ENCODE measurements at places on chromosomes 4 and X.

GRCh38 chrX:120795301-120795700 is 80.4 kb downstream of the CT47B1 start:
- peak; percentile 74 for DNase-seq

GRCh38 chrX:57595381-57595811 is 3.6 kb downstream of the ZXDB start:
- peak; percentile 82 for DNase-seq

- DNase-seq = peak; percentile 76
Observed at GRCh38 chr4:8228319-8229250, 29.5 kb downstream of the SH3TC1 start.

DNA sequence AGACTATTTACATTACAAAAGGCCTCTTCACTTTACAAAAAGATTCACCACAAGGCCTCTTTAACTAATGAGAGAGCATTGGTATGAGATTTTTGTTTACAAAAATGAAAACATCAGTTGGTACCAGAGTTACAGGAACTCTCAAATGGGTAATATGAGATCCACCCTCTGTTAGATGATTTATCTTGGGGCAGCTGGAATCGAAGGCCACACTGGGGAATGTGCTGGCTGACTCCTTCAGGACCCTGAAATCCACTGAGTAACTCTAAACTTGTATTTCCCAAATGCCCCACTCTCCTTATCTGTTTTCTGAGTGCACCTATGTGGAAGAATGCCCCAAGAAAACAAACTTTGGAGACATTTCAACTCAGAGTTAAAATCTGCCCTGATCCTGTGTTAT is 232.9 kb upstream of the F9 start:
- no peak for DNase-seq

DNA sequence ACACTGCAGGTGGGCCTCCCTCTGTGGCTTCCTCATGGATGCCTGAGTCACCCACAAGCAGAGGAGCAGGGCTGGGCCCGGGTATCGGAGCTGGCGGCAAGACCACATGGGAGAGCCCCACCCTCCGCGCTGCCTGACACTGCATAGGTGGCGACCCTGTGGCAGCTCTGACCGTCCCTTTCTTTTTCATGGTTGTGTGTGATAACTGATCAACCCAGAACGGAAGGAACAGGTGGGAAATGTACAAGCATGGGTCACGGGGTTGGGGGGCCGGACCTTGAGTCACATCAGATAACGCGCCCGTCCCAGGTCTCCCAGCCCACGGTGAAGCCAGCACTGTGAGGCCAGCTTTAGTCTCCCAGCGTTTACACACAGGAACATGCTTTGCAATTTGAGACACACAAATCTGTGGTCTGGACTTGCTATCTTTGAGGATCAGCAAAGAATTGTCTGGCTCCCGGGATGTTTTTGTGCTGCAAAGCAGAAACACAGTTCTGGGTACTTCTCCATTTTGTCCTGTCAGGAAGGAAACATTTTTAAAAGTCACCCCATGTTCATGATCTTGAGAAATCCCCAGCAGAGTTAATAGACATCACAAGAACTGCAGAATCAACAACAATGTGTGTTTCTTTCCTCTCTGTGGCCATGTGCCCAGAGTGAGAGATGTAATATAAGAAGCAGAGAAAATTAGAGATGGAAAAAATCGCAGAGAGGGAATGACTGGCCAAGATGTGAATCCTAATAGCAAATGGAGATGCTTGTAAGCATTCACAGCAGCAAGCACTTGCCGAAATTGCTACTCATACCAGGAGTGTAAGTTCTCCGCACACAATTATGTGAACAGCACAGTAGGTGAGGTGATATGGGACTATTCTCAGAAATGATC is 70.1 kb upstream of the CBR4 start:
- DNase-seq = peak; percentile 70

DNA sequence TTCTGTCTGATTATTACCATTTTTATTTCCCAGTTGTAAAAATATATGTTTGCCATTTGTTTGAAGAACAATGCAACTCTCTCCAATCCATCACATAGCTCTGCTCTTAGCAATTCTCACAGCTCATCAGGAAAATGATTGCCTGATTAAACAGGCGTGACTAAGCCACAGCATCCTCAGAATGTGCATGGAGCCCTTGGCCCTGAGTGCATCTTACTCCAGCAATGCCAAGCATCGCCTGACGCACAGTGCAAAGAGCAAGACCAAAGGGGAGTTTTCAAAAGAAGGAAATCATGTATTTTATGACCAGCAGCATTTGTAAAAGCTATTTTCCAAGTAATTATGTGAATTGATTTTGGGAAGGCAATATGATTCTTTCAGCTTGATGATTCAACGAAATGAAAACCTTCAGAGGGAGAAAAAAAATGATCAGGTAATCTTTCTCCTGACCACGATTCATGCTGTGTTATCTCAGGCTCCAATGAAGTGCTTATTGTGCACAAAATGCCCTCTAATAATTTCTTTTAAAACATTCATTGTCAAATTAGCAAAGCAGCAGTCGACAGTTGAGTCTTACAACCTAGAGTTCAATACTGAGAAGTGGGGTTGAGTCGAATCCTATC is 138.0 kb upstream of the FAM9B start:
- peak; percentile 69 for DNase-seq

DNA sequence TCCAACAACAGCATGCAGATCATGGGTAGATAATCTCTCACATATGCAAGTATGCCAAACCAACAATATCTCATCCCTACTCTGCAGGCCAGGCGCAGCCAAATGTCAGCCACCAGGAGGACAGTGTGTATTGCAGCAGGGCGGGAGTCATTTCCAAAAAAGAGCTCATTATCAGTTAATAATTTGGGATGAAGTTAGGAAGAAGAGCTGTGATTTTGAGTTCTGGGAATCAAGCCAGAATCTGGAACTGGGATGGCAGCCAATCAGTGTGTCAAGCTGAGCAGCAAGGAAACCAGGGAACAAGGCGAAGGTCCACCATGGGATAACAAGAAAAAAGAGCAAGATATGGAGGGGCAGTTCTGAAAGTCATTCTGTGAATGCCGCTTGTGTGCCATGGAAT is 88.2 kb upstream of the CAMK2D start:
- DNase-seq = peak; percentile 70

- no peak for DNase-seq
Observed at GRCh38 chr4:100569196-100569595, 51.4 kb upstream of the EMCN start.

- DNase-seq = peak; percentile 85
Observed at GRCh38 chr4:176814770-176815169, 22.0 kb upstream of the VEGFC start.

DNA sequence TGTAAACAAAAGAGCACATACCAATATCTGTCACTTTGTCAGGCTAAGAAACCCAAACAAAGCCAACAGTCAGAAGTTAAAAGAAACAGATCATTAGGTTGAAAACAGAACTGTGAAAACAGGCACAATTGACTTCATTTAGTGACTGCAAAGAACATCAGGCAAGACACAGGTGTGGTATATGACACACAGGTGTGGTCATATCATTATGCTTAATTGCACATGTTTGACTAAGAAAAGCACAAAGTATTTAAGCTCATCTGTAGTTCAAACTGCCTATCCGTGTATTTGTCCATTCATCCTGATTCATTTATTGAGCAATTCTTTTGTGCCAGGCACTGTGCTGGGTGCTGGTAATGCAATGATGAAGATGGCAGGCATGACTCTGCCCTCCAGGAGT is 150.7 kb downstream of the DEFB131A start:
- no peak for DNase-seq

DNA sequence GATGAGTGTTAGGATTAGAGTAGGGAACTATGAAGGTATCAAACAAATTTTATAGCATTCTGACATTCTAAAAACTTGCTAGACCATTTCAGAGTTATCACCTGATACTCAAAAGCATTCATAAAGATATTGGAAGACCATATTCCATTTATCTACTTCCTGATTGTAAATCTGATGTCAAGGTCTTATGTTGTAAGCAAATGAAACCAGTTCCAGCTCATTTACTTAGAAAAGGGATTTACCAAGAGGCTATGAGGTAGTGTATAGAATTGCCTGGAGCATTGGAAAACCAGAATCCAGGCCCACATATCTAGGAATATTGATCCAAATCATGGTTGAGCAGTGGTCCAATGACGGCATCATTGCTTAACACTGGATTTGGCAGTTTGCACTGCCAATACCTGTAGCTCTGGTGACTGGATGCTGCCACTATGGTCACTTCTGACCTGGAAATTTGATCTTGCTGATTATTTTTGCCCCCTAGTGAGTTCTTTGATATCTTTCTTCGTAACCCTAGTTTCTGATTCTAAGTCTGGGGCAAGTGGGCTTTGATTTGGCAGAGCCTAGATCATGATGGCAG is 25.4 kb downstream of the ARFIP1 start:
- no peak for DNase-seq

GRCh38 chr4:37983951-37984350 is 23.8 kb downstream of the PTTG2 start:
- peak; percentile 16 for DNase-seq

- DNase-seq = no peak
Observed at GRCh38 chr4:102575369-102576129, 74.4 kb downstream of the NFKB1 start.

- no peak for DNase-seq
Observed at GRCh38 chr4:118950224-118950623, 61.6 kb downstream of the SYNPO2 start.

- no peak for DNase-seq
Observed at GRCh38 chrX:42725196-42725595, 52.8 kb downstream of the PPP1R2C start.

DNA sequence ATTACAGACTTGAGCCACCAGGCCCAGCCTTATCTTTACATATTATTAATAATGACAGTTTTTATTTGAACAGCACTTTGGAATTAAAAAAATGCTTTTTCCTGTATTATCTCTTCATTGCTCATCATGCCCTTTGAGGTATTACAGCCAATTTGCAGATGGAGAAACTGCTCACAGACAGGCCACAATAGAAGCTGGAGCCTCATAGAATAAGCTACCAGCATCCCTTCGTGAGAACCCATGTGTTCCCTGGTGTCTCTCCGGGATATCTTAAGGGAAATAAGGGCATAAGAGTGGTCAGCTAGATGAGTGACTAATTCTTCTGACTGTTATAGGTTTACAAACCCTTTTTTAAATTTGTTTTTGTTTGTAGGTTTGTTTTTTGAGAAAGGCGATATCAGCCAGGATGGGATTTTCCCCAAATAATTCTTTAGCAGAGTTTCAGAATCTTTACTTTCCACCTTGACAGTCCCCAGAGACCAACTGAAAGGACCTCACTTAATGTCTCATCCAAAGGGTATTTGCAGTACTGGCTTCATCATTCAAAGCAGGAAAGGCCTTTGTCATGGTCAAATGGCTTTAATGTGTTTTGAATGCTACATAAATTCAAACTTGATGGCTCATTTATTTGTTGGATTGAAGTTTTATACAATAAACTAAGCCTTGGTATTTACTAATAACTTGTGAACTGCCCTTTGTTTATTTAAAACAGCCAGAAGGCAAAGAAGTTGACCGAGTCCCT is 48.0 kb upstream of the SOD3 start:
- no peak for DNase-seq

DNA sequence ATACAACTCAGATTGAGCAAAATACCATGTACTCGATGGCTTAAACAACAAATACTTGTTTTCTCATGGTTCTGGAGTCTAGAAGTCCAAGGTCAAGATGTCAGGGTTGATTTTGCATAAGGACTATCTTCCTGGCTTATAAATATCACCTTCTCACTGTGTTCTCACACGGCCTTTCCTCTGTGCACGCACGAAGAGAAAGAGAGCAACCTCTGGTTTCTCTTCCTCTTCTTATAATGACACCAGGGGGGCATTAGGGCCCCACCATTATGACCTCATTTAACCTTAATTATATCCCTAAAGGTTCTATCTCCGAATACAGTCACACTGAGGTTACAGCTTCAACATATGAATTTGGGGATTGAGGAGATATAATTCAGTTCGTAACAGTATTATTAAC is 504.0 kb downstream of the MAGEE1 start:
- DNase-seq = no peak

GRCh38 chr4:80921441-80921840 is 109.1 kb upstream of the BMP3 start:
- DNase-seq = no peak

DNA sequence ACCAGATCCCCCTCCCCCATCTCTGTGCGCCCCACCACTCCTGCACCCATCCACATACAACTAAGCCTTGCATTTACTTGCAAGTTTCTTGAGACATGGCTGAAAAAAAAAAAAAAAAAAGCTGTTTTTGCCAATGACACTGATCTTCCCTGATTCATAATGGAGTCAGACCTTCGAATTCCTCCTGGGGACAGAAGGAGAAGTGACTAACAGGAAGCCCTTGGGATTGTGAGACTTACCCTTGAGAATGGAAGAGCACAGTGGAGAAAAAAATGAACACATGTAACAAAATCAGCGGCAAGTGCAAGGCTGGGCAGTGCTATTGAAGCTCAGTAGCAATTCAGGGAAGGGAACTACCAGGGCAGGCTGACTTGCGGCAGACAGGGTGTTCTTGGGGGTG is 288.4 kb downstream of the BCOR start:
- DNase-seq = peak; percentile 55

DNA sequence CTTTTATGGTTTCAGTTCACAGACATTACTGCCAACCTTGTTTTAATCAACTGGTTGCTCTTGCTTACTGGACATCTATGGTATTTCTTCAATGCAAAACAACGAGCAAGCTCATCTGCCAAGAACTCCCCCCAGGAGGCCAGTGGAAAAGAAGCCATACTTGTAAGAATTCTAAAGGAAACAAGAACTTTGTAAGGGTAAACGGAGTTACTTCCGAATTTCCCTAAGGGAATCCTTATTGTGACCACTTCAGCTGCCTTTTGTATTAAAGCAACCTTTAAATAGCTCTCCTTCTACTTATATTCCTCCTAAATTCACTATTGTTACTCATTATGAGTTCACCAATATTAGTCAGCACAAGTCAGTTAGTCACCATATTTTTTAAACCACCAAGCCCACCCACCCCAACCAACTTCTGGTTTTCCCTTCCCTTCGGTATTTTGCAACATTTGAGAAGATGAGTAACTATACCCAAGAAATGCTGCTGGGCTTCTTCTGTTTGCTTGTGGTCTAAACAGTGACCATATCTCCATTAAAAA is 602.8 kb upstream of the DIPK2B start:
- DNase-seq = peak; percentile 95

DNA sequence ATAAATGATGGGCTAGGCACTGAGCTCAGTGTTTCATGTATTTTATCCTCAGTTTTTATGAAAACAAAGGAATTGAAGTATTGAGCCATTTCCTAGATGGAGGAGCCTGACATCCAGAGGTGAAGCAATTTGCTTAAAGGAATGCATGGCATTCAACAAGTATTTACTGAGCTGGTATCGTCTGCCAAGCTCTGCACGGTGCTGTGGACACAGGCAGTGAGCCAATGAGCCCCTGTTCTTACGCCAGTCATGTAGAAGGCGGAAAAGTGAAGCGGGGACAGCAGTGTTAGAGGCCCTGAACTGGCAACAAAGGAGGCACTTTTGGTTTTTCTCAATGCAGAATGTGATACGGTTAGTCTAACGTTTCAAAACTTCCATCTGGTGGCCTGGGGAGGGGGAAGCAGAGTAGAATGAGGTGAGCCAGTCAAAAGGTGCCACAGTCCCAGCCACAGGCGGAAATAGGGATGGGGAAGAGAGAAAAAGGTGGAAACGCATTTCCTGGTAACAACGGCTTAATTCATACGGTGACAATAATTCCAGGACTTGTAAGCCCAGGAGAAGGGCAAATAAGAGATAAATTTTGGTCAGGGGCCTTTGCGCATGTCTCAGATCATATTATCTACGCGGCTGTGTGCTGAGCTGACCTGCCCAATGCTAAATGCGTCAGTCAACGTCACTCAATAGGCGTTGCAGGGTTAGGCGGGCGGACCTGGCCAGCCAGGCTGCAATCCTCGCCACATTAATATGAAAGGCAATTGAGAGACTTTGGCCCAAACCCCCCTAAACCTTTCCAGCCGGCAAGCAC is 133.9 kb downstream of the AFAP1 start:
- DNase-seq = peak; percentile 95

GRCh38 chr4:38740303-38740702 is 42.5 kb downstream of the TLR10 start:
- no peak for DNase-seq
